Colonic mucosa (tissue), 4 donors: ENCODE measurements at places on chromosomes 6 and 20. TPM values are rescaled to one million over a fixed set of nuclear protein-coding genes. Genes with fewer than 3 reads are reported as not detected.

- DNase-seq, result no peak
Observed at GRCh38 chr6:113120582-113121285, 736.4 kb upstream of the MARCKS start.

GRCh38 chr6:145743332-145743731 lies 8.0 kb upstream of the EPM2A start:
- DNase-seq, result no peak

DNA sequence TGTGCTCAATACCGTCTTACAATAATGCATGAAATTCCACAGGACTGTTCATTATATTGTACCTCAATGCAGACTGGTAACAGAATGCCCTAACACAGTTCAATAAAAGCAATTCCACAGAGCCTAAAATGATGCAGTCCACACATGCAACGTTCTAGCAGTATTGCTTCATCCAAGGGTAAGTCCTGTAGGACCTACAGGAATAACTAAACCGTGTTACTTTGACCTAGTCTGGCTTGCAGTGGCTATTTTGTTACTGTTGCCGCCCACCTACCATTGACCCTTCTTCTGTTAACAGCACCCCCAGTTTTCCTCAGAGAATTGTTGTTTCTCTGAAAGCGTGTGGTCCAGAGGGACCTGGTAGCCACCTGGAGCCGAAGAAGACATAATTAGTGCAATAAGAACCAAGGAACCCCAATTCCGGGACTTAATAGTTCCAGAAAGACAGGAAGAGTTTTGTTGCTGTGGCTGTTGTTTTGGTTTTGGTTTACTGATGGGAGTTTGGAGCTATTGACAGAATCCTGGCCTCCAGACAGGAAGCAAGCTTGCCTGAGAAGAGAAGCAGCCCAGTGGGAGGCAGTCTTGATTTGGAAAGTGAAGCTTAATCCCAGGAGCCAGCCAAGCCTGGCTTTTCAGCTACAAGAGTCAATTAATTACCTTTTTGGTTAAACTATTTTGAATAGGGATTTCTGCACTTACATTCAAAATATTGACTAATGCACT lies 91.3 kb downstream of the FRK start:
- no peak for DNase-seq

GRCh38 chr20:40844332-40844731 lies 155.3 kb upstream of the MAFB start:
- DNase-seq, result no peak

GRCh38 chr20:14902432-14903089 lies 565.1 kb upstream of the FLRT3 start:
- no peak for DNase-seq

DNA sequence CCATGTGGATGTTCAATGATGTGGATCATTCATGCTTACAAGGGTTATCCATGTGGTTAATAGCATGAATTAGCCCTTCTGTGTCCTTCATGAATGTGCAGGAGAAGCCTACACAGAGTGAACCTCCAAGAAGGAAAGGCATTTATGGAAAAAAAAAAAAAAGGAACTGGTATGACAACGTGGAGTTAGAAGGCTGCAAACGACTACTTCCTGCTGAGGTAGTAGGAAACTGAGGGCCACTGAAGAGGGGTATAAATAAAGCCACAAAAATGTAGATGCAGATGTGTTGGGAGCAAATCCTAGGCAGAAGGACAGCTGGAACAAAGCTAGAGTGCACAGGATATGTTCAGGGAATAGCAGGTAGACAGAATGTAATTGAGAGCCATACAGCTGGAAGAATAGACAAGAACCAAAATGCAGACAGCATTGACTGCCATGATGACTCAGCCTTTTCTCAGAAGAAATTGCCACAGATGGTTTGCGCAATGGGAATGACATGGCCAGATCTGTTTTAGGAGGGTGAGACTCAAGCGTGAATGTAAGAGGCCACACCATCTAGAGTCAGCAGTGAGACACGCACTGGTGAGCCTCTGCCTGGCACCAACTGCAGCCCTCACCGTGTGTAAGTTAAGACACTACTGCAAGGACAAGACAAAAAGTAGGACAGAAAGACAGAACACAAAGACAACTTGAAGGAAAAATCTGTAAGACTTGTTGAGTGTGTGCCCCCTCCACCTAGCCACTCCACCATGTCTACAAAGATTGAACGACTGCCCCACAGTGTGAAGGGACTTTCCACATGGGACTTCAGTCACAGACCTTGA lies 79.8 kb downstream of the KIF13A start:
- DNase-seq, result peak; percentile 59

GRCh38 chr6:160337301-160337700 lies 10.9 kb upstream of the SLC22A3 start:
- DNase-seq, result no peak

DNA sequence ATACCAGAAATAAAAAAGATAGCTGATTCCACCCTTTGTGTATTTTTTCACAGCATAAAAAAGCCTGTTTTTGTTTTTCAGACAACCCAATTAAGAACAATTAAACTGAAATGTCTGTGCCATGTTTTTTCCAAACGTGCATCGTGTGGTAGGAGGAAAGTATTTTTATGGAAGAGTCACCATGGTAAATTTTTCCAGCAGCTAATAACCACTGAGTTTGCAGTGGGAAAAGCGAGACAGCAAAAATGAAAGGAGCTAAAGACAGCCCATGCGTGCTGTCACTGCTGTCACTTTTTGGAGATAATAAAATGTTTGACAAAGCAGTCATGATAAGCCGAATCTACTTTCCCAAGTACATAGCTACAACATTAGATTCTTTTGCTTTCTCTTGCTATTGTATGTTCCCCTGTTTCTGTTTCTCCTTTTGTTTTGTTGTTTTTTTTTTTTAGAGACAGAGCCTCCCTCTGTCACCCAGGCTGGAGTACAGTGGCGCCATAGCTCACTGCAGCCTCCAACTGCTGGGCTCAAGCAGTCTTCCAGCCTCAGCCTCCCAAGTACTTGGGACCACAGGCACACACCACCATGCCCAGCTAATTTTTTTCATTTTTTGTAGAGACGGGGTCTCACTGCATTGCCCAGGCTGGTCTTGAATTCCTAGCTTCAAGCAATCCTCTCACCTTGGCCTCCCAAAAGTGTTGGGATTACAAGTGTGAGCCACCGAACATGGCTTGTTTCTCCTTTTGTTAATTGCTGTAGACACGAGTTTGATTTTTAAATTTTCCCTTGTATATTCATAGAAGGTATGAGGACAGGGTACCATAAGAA lies 261.3 kb downstream of the TMEM242 start:
- no peak for DNase-seq

- no peak for DNase-seq
Observed at GRCh38 chr6:137819740-137820139, 47.3 kb upstream of the TNFAIP3 start.

GRCh38 chr6:163390770-163391169 lies 23.7 kb upstream of the QKI start:
- no peak for DNase-seq

The SNRPB gene
- 150 TPM for total RNA-seq

The GSS gene
- total RNA-seq, result 83.4 TPM

The ATP6V1G2 gene
- 0.85 TPM for total RNA-seq

The PPP2R5D gene
- 49.7 TPM for total RNA-seq

The SLC22A16 gene
- 1.1 TPM for total RNA-seq

The COL9A1 gene
- 0.45 TPM for total RNA-seq
